ENCODE measurements at places on chromosomes 7 and 10.

GRCh38 chr10:15518250-15518649, 147.2 kb upstream of the FAM171A1 start:
- peak; percentile 27 for DNase-seq

GRCh38 chr10:49164559-49165188, 23.5 kb downstream of the TMEM273 start:
- DNase-seq: peak; percentile 54

DNA sequence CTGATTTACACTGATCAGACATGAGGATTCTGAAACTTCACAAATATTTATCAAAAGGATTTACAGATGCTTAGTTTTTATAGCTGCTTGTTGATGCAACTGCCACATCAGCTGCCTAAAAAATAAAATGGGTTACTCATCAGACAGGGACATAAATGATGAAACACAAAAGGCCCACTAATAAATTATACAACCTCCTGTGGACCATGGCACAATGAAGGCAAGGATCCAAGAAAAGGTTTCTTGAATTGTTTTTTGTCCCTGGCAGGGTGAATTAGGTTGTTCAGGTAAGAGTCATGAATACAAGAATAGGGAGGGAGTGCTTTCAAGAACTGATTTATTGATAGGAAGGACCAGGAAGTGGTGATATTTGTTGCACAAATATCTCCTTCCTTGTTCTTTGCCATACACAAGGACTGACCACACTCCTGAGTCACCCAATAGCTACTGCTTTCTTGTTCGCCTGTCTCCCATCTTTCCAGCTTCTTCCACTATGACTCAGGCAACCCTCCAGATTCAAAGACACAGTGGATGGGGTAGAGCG, 234.5 kb downstream of the AHR start:
- DNase-seq: peak; percentile 91

- DNase-seq: no peak
Observed at GRCh38 chr10:90856261-90856660, 1.6 kb downstream of the HTR7 start.

DNA sequence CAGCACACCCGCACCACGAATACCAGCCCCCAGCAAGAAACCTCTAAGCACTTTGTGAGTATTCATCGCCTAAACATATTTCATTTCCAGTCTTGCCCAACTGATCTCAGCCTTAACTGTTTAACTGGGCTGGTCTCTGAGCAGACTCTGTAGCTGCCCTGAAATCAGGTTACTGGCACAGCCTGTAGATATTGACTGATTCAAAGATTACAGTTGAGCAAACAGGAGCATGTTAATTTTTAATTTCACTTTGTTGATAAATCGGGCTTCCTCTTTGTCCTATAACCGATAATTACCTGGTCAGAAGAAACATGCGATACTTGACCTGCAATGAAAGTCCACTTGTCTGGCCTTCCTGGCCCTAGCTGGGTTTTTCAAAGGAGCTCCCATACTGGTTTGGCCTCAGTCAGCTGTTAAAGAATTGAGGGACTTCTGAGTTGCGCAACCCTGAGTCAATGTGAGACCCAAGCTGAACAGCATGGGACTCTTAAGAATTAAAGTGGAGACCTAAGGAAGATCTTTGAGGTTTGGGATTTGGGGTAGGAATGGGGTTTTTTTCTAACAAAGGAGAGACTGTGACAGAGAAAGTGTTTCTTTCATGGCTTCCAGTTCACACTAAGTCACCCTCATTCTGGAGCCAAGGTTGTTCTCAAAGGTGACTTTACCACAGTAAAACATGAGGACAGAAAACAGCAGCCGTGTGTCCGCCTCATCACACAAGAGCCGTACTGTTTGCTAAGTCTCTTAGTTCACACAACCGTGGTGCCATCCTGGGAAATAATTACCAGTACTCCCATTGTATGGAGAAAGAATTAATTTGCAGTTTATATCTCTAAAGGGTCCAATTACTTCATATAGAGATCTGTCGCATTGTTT, 75.9 kb downstream of the PPP1R3C start:
- DNase-seq: peak; percentile 38

DNA sequence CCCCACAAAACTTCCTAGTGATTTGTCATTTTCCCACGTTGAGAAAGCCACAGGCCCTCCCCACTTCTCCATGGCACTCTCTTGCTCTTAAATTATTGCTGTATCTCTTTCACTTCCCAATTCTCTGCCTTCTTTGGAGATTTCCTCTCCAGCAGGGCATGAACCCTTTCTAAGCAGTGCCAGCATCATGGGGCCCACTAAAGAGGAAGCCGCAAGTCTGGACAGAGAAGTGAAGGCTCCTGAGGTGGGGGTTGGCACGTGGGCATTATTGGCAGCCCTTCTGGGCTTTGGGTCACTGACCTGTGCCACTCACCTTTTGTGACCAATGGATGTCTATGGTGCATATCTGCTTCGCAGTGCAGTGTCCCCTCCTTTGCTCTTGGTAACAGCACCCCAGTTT, 97.7 kb upstream of the TCF7L2 start:
- no peak for DNase-seq

All from fibroblast of skin of scalp (primary cell).